Hindlimb muscle (tissue), 1 donor: ENCODE measurements at places on chromosomes 5 and 9.

DNA sequence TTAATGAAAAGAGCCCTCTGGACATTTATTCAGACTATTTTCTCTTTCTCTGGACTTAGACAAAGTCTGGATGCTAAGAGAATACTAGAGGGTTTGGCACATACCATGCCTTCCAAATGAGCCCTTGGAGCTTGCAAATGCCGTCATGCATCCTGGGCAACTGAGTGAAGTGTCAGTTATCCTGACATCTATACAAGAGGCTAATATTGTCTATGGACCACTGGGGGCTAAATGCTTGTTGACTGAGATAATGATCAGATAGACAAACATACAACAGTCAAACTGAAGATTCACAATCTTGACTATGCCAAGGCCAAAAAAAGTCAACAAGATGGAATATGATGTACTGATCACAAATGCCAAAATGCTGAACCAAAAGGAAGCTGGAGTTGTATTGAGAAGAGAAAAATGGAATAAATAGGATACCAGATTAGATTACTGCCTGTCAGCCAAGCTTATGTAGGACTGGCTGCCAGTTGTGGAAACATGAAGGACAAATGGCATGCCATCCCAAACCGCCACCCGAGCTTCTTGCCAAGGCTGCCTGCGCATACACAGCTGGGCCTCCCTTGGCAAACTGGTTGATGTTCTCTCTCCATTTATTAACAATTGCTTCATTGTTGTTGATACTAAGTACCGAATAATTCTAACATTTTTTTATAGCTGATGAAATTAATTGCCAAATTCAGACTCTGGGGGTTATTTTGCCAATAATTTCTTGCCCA, 240.1 kb upstream of the GRAMD2B start:
- peak; percentile 38 for DNase-seq

- DNase-seq, result no peak
These were observed 33.5 kb downstream of the LNPEP start for GRCh38 chr5:96969366-96969765.

- DNase-seq, result no peak
These were observed 100.6 kb downstream of the EFNA5 start for GRCh38 chr5:107570181-107570580.

DNA sequence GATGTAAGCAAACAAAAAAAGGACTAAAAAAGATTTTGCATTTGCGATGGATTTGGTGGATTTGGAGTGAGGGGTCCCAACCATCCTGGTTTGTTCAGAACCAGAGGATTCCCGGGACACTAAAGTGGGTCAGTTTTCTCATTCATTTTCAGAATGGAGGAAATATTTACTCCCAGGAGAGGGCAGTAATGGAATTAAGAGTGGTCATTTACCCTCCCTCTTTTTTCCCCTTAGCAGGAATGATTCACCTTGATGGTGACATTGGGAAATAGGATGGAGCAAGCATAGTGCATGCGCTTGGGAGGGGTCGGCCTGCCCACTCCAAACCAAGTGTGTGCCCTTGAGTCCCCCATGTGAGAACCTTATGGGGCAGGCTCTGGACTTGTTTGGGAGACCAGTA, 164.2 kb upstream of the PUM3 start:
- no peak for DNase-seq

DNA sequence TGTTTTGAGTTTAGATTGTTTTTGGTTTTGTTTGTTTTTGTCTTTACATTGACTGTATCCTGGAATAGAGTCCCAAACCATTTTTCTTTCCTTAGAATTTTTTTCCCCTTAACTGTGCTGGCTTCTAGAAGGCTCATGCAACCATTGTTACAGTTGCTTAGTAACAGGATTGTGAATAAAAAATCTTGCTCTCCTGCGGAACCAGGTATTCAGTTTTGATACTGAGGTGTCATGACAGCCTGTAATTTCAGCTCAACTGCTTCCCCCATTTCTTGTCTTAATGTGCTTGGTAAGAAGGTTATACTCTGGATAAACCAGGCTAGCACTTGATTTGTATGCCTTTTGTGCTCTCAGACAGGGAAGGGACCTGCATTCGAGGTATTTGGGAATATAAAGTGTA, 42.1 kb downstream of the FOCAD start:
- DNase-seq, result no peak
